CD4-positive, alpha-beta T cell treated with Interleukin-1 beta for 1 hour (primary cell): ENCODE measurements at places on chromosomes 6 and 20.

GRCh38 chr20:47638851-47639250, 137.2 kb downstream of the NCOA3 start:
- no peak for DNase-seq

DNA sequence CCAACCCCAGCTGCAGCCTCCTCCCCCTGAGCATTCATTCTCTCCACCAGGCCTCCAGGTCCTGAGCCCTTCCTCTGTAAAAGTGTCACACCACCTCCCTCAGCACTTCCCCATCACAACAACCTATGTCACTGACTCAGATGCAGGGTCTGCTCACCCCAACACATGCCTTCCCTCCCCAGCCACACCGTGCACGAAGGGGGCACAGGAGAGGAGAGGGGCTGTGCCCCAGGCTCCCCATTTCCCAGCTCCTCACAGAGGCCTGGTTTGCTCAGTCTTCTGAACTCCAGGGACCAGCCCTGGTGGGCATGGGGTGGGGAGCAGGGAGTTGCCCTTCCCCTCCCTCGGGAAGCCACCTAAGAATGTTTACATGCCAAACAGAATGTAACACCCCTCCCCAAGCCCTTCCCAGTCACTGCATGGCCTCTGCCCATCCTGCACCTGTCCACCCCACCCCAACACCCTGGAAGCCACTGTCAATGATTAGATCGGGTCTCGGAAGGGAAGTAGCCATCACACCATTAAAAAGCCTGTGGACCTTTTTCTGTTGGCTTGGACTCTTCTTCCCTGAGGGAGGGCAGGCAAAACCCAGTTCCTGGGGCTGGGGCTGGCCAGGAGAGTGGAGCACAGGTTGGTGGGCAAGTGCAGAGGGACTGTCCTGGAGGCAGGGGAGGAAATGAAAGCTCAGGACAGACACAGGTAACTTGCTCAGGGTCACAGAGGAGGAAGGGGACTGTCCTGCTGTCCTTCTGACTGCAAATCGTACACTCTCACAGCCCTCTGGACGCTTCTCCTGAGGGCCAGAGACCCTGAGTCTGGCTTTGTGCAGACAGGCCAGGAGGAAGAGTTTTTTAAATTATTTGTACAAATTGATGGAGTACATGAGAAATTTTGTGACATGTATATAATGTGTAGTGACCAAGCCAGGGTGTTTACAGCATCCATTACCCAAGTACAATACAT, 10.1 kb upstream of the SLC22A7 start:
- no peak for DNase-seq

DNA sequence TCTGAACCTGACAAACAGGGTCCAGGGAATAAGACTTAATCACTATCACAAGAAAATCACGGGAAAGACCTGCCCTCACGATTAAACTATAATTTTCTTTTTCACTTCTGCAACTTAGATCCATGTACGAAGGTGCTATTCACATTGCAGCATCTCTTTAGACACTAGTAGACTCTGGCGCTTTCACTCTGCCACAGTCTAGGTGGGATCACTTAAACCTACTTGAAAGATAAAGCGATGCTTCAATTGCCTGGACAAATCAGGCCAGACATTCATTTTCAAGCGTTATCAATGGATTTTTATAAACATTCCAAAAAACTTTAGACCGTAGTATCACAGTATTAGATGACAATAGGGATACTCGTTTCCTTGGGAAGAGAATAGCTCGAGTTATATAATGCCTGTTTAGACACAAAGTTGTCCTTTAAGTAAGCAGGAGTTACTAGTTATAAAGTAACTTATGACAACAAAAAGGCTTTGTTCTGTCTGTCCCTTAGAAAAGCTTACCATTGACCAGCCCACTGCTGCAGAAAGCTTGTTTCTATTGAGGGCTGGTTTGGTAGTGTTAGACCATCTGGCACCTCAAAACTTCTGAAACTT, 367.3 kb downstream of the UTRN start:
- no peak for DNase-seq

DNA sequence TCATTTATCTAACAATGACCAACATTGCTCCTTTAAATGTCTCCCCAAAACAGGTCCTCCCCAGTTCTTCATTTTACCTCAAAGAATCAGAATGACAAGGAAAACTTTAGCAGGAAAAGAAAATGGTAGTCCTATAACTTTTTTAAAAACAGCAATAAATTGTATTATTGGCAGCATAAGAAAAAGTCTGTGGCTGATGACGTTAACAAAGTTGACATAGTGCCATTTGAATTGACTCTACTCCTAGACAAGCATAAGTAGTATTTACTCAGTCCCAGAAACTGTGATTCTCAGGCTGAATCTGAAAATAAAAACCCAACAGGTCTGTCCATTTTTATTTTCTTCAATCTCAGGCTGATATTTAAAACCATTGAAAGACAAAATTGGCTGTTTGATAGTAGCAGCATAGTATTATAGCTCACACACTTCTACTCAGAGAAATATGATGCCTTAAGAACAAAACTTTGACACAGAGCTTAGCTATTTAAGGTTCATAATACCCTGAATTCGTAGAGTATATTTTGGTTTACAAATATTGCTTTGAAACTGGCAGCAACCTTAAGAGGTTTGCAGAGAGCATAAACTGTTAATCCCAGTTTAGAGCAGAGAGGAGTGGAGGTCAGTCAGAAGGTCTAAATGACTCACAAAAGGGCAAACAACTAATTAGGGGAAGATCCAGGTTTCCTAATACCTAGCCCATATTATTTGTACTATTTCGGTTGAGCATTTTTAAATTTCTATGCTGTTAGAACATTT, 35.0 kb upstream of the TENT5A start:
- no peak for DNase-seq

- no peak for DNase-seq
These were observed 229.9 kb upstream of the GRIK2 start for GRCh38 chr6:101163611-101164010.

DNA sequence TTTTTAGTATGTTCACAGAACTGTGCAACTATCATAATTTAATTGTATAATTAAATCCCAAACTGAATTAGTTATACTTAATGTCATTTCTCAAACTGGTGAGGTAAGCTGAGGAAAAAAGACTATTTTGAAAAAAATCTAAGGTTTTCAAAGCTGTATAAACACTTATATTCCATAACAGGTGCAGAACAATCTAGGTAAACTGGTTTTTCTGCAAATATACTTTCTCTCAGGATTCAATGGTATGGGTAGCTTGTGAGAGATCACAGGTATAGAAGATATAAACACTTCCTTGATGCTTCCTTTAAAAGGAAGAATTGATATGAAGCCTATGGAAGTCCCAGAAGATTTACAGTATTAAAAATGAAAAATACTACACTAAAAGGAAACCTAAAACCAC, 33.7 kb downstream of the NOL7 start:
- no peak for DNase-seq

GRCh38 chr6:169038691-169039090, 215.0 kb downstream of the THBS2 start:
- no peak for DNase-seq

GRCh38 chr6:37638414-37639341, 59.0 kb downstream of the MDGA1 start:
- DNase-seq, result no peak

GRCh38 chr6:111589366-111589765, 16.3 kb downstream of the TRAF3IP2 start:
- no peak for DNase-seq

DNA sequence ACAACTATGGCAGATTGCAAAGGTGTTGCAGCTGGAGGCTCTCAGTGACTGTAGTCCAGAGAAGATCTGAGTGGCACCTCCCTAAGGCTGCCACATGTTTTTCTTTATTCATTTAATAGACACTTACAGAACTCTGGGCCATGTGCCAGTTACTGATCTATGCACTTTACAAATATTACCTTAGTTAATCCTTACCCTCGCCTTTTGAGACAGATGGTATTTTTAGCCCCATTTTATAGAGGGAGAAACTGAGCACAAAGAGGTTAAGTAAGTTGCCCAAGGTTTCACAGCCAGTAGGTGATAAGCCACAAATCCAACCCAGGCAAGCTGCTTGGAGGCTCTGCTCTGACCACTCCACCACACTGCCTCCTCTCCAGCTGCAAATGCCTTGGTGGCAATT, 6.5 kb upstream of the SCRT2 start:
- no peak for DNase-seq

DNA sequence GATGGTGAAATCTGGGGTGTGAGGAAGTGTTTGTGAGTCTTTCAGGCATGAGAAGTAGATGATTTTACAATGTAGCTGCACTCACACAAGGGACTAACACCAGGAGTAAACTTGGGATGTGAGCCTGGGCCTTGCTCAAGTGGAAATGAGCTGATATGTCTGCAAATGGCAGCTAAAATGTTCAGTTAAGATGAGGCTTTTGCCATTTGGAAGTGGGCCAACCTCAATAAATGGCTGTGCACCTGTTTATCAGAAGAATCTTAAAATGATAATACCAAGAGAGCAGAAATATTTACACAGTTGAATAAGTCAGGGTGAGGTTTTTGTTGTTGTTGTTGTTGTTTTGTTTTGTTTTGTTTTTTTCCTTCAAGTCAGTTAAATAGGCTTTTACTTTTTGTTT, 25.7 kb upstream of the KLHL31 start:
- no peak for DNase-seq

DNA sequence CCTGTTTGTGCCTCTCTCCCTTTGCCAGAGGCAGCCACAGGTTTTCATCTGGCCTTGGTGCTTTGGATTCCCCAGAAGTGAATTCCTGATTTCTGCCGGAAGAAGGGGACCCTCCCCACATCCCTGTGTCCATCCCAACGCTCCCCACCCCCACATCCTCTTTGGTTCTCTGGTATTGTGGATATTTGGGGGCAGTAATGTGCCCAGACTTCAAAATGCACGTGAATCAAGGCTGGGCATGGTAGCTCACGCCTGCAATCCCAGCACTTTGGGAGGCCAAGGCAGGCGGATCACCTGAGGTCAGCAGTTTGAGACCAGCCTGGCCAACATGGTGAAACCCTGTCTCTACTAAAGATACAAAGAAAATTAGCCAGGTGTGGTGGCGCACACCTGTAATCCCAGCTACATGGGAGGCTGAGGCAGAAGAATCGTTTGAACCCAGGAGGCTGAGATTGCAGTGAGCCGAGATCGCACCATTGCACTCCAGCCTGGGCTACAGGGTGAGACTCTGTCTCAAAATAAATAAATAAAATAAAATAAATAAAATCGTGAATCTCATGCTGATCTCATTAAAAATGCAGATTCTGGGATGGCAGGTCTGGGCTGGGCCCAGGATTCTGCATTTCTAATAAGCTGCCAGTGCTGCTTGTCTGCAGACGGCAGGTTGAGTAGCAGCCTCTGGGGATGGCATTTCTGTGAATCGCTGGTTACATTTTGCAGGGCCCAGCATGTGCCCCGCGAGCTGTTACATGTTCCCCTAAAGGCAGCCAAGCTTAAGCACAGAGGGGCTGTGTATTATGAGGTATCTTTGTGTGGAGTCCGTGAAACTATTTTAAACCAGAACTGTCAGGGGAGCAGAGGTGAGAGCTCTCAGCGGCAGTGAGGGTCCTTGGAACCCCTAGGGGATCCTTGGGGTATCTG, 49.0 kb downstream of the SYNJ2 start:
- DNase-seq, result no peak

DNA sequence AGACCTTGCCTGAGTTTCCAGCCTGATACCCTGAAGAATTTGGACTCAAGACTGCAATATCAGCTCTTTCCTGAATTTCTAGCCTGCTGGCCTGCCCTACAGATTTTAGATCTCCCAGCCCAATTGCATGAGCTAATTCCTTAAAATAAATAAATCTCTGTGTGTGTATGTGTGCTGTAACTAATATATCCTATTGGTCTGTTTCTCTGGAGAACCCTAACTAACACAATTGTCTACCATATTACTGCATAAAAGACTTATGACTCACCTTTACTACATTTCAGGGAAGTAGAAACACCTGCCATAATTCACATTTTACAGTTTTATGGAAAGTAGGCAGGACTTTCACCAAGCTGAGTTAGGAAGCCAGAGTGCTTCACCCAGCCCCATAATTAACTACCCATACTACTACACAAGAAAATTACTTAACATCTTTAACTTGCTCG, 90.7 kb upstream of the BEND6 start:
- DNase-seq, result no peak

DNA sequence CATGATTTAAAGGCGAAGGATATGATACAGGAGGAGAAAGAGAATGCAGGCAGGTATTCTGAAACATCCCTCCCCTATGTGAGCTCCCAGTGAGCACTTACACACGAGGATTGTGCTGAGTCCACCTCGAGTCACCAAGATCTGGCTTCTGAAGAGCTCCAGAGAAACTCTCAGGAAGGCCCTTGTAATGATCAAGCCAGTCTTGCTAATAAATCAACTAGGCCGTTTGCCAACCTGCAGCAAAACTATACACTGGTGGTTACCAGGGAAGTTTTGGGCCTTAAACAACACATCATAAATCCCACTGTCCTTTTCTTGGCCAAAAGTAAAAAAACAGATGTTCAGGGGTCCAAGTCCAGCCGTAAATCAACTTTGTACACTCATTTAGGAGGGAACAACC, 79.2 kb downstream of the STXBP5 start:
- DNase-seq, result no peak

DNA sequence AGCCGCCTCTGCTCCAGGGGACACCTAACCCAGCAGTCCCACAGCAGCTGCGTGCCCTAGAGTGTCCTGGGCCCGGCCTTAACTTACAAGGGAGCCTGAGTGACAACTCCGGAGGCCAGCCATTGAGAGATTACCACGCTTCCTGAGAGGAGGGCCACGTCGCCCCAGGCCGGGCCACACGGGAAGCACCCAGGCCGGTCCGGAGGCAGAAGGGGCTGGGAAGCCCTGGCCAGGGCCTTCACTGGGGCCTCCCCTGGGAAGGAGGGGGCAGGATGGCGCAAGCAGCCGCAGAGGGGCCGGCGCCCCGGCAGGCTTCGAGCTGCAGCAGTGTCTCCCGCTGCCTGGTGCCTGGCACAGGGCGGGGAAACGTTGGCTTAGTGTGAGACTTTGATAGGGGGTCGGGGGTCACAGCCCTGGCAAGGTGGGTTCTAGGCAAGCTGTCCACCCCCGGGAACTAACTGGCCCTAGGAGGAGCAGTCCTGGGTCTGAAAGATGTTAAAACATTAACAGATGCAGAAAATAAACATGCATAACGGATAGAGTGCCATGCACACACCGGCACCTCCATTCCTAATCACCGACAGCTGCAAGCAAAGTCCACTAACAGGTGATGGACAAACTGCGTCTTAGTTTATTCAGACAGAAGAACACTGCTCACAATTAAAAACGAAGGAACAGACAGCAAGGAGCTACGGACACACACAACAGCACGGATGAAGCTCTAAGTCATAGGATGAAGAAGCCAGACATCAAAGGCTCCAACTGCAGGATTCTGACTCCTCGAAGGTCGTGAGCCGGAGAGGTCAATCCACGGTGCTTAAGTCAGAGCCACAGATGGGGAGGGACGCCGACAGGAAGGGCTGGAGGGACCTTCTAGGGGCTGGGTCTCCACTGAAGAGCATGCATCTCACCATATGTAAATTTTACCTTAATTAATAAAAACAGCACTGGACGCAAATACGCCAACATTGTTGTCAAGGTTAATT, 17.4 kb downstream of the CHRNA4 start:
- no peak for DNase-seq

GRCh38 chr6:130600880-130601341, 226.3 kb upstream of the SMLR1 start:
- DNase-seq, result no peak
